ENCODE measurements at places on chromosomes 3 and 15.

- H3K27ac ChIP-seq: no peak overlapping the region
- H3K4me1 ChIP-seq: peaks cover 2% of the 10 kb centered on the region
- H3K4me3 ChIP-seq: no peak overlapping the region
- DNase-seq: no peak
- H3K27me3 ChIP-seq: no peaks in the 10 kb centered on the region
Observed at GRCh38 chr3:100042166-100042981, 71.9 kb downstream of the FILIP1L start.

- H3K4me1 ChIP-seq: peaks cover 12% of the 10 kb centered on the region
- no peak overlapping the region for H3K27ac ChIP-seq
- H3K36me3 ChIP-seq: no peaks in the 10 kb centered on the region
- H3K27me3 ChIP-seq: no peaks in the 10 kb centered on the region
- no peak for DNase-seq
Observed at GRCh38 chr15:55897560-55898336, 95.7 kb downstream of the NEDD4 start.

DNA sequence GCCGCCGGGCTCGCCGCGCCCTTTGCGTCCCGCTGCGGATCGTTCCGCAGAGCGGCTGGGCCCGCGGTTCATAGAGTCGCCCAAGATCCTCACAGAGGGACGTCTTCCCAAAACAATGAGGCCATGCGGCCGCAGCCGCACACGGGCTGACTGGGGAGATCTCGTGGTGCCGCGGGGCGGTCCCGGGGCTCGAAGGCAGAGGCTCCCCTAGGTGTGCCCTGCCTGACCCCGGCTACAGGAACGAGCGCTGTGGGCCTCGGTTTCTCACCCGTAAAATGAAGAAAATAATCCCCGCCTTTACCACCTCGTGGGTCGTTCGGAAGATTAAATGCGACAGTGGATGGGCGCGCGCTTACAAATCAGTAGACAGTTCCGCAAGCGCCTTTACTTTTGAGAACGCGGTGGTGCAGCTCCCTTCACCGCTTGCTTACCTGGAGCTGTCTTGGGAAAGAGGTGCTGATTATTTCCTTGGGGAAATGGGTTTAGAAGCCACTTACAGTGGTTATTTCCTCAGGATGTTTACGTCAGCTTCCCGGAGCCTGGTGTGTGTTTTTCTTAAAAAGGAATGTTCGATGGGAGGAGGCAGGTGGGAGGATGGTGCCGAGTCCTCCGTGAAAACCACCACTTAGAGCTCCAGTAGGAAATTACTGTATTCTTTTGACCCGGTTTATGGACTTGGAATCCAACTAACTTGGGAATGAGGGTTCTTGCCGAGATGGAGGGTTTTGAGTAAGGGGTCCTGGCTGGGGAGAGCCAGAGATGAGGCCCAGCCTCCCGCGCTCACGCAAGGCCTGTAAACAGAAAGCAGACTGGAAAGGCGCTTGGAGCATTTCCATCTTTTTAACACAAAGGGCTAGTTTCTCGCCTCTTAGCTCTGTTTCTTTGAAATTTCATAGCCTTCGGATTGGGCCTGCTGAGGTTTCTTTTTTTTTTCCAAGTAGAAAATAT lies 1.9 kb upstream of the MEX3B start:
- DNase-seq: peak; percentile 8
- H3K4me3 ChIP-seq: peak overlapping the region; percentile 67
- H3K27me3 ChIP-seq: peaks cover 37% of the 10 kb centered on the region

- H3K27ac ChIP-seq: no peak overlapping the region
- DNase-seq: no peak
Observed at GRCh38 chr15:34160735-34161134, 49.2 kb downstream of the KATNBL1 start.

DNA sequence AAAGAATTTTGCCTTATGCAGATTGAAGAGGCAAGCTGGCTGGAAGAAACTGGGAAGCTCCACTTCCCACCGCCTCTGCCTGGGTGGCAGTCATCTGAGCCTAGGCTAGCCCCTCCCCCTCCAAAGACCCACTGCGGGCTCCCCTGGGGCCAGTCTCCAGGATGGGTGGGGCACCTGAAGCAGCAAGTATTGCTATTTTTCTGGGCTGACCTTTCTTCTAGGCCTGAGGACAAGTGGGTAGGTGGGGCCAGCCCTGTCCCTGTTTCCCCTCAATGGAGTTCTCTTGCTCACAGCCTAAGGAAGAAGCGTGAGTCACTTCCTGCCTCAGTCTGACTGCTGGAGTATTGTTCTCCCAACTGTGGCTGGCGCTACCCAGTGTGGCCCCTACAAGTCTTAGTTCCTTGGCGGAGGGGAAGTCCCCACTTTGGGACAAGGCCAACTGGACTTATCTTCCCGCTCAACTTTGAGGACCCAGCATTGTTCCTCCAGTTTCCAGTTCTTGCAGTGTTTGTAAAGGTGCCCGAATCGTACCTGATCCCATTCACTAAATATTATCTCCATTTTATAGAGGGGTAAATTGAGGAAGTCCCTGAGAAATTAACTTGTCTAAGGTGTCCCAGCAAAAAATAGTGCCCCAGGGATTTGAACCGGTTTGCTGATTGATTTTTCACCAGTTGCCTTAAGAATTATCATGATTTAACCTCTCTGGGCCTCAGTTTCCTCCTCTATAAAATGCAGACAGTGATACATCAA lies 1.4 kb downstream of the FURIN start:
- peaks cover 13% of the 10 kb centered on the region for H3K36me3 ChIP-seq
- peak; percentile 47 for DNase-seq
- H3K27me3 ChIP-seq: no peaks in the 10 kb centered on the region
- peak overlapping the region; percentile 96 for H3K27ac ChIP-seq

GRCh38 chr3:23389089-23389488 lies 186.0 kb downstream of the UBE2E2 start:
- no peaks in the 10 kb centered on the region for H3K36me3 ChIP-seq
- H3K4me1 ChIP-seq: no peaks in the 10 kb centered on the region
- DNase-seq: no peak
- no peak overlapping the region for H3K27ac ChIP-seq
- no peak overlapping the region for H3K4me3 ChIP-seq

- H3K36me3 ChIP-seq: no peaks in the 10 kb centered on the region
- H3K4me1 ChIP-seq: no peaks in the 10 kb centered on the region
- H3K4me3 ChIP-seq: no peak overlapping the region
- DNase-seq: no peak
- H3K27me3 ChIP-seq: peaks cover 60% of the 10 kb centered on the region
- H3K27ac ChIP-seq: no peak overlapping the region
Observed at GRCh38 chr15:79091204-79091867, 756 bp upstream of the RASGRF1 start.

DNA sequence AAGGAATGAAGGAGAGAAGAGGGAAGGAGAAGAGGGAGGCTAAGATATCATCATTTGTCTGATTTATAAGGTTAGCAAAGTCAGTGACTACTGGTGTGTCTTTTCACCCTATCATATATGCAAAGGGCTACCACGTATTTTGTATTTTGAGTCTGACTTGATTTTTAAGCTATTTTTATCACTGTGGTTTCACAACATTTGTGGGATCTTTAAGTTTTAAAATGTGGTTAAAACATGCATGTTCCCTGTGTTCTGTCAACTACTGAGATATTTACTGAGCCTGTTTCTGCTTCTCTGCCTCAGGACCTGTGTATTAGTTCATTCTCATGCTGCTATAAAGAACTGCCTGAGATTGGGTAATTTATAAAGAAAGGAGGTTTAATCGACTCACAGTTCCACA lies 22.5 kb upstream of the SPTSSB start:
- H3K4me1 ChIP-seq: peaks cover 38% of the 10 kb centered on the region
- peaks cover 66% of the 10 kb centered on the region for H3K27me3 ChIP-seq
- no peak overlapping the region for H3K27ac ChIP-seq
- no peak for DNase-seq
- no peak overlapping the region for H3K4me3 ChIP-seq

GRCh38 chr3:112390783-112391641 lies 58.1 kb downstream of the CD200 start:
- no peaks in the 10 kb centered on the region for H3K27me3 ChIP-seq
- DNase-seq: no peak
- no peak overlapping the region for H3K4me3 ChIP-seq
- H3K4me1 ChIP-seq: peaks cover 48% of the 10 kb centered on the region

DNA sequence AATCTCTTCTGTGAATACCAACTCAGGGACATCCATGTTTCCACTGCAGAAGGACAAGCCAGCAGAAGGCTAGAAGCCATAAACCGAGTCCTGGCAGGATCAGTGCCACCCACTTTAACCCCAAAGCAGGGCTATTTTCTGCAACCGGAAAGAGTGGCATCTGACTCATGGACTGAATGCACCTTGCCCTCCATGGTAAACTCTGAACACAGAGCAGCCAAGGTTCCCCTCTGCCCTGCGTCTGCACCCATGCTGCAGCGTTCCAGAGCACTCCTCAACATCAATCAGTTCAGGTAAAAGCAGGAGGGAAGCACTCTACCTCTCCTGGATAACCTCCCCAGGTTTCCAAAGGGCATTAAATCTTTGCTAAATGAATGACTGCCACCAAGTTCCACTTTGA lies 801 bp upstream of the NGRN start:
- peaks cover 38% of the 10 kb centered on the region for H3K4me1 ChIP-seq
- H3K27ac ChIP-seq: peak overlapping the region; percentile 96
- DNase-seq: peak; percentile 23

GRCh38 chr3:25354071-25354470 lies 74.0 kb upstream of the RARB start:
- H3K36me3 ChIP-seq: no peaks in the 10 kb centered on the region
- H3K27me3 ChIP-seq: no peaks in the 10 kb centered on the region
- no peaks in the 10 kb centered on the region for H3K4me1 ChIP-seq
- no peak overlapping the region for H3K4me3 ChIP-seq
- H3K27ac ChIP-seq: no peak overlapping the region
- no peak for DNase-seq

- H3K4me3 ChIP-seq: no peak overlapping the region
- H3K4me1 ChIP-seq: peaks cover 34% of the 10 kb centered on the region
- DNase-seq: no peak
- H3K27ac ChIP-seq: no peak overlapping the region
- H3K36me3 ChIP-seq: no peaks in the 10 kb centered on the region
- H3K27me3 ChIP-seq: no peaks in the 10 kb centered on the region
Observed at GRCh38 chr3:15638193-15638890, 36.8 kb downstream of the BTD start.

DNA sequence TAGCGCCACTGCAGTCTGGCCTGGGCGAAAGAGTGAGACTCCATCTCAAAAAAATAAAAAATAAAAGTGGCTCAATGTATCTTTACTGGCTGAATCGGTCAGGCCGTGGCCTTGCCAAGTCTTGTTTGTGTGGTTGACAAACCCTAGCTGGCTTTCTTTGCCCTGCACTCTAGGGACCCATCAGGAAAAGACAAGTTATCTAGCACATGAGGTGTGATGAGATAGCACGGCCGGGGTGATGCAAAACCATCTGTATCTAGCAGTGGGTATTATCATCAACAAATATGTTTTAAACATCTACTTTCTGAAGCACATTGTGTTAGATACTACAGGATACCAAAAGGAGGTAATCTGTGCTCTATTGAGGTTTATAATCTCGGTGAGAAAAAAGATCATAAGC lies 3.9 kb upstream of the DPP8 start:
- H3K4me3 ChIP-seq: no peak overlapping the region
- peaks cover 11% of the 10 kb centered on the region for H3K4me1 ChIP-seq
- no peak for DNase-seq
- H3K36me3 ChIP-seq: peaks cover 3% of the 10 kb centered on the region

- H3K4me3 ChIP-seq: no peak overlapping the region
- peaks cover 9% of the 10 kb centered on the region for H3K27me3 ChIP-seq
- no peak overlapping the region for H3K27ac ChIP-seq
- H3K4me1 ChIP-seq: peaks cover 6% of the 10 kb centered on the region
- no peak for DNase-seq
- H3K36me3 ChIP-seq: no peaks in the 10 kb centered on the region
Observed at GRCh38 chr3:194089357-194090177, 46.4 kb upstream of the HES1 start.

- no peak overlapping the region for H3K27ac ChIP-seq
- no peak for DNase-seq
- H3K27me3 ChIP-seq: no peaks in the 10 kb centered on the region
- H3K36me3 ChIP-seq: peaks cover 18% of the 10 kb centered on the region
- H3K4me3 ChIP-seq: no peak overlapping the region
Observed at GRCh38 chr3:143795874-143796273, 52.4 kb downstream of the SLC9A9 start.

- H3K4me3 ChIP-seq: no peak overlapping the region
- DNase-seq: no peak
- H3K4me1 ChIP-seq: no peaks in the 10 kb centered on the region
- no peaks in the 10 kb centered on the region for H3K36me3 ChIP-seq
Observed at GRCh38 chr3:154050766-154051165, 70.4 kb upstream of the ARHGEF26 start.

DNA sequence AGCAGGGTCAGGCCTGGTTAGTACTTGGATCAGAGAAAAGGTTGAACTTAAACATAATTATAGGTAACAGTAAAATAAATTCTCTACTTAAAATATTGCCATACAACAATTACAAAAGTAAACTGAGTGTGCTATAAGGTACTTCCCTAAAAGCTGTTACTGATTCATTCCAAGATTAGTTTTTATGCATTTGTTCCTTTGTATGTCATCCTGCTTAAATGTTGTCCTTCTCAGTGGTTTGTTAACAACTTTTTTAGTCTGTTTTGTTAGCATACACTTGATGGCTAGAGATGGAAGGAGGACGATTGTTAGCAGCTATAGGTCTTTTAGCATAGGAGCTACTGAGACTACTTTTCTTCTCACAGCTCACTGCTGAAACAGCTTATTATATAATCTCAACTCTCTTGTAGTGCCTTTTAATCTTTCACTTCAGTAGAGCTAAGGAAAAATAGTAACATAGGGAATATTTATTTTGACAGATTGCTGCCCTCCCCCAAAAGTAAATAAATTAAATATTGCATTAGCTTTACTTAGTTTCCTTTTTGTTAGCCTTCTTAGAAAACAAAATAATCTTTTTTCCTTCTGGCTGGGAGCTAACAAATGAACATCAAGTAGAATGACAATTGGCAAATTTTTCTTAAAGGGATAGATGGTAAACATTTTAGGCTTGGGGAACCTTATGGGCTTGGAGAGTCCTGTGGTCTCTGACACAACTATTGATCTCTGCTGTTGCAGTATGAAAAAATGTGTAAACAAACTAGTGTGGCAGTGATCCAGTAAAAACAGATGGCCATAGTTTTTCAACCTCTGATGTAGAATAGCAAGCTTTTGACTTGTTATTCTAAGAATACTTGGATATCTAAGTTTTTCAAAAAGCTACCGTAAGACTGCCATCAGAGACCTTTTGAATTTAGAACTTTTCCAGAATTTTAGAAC lies 39.5 kb downstream of the USP8 start:
- peaks cover 34% of the 10 kb centered on the region for H3K36me3 ChIP-seq
- H3K4me1 ChIP-seq: no peaks in the 10 kb centered on the region
- no peak overlapping the region for H3K4me3 ChIP-seq
- H3K27me3 ChIP-seq: no peaks in the 10 kb centered on the region

GRCh38 chr3:178680489-178680888 lies 144.3 kb downstream of the KCNMB2 start:
- H3K4me1 ChIP-seq: no peaks in the 10 kb centered on the region
- H3K27ac ChIP-seq: no peak overlapping the region
- H3K27me3 ChIP-seq: no peaks in the 10 kb centered on the region
- DNase-seq: no peak

Measured in activated CD4-positive, alpha-beta T cell treated with anti-CD3 and anti-CD28 coated beads, Interleukin-2, amount 10 ng/mL, durations not matched to agents 7 days and 5 days (primary cell).